Activated naive CD4-positive, alpha-beta T cell treated with anti-CD3 and anti-CD28 coated beads, Interleukin-2, amount 50 U/mL, for 72 hours (primary cell): ENCODE measurements at places on chromosomes 16 and 17. TPM values are rescaled to one million over a fixed set of nuclear protein-coding genes. Genes with fewer than 3 reads are reported as not detected.
A peak's percentile ranks its signal among the peaks of the same experiment; 100 is the strongest.

DNA sequence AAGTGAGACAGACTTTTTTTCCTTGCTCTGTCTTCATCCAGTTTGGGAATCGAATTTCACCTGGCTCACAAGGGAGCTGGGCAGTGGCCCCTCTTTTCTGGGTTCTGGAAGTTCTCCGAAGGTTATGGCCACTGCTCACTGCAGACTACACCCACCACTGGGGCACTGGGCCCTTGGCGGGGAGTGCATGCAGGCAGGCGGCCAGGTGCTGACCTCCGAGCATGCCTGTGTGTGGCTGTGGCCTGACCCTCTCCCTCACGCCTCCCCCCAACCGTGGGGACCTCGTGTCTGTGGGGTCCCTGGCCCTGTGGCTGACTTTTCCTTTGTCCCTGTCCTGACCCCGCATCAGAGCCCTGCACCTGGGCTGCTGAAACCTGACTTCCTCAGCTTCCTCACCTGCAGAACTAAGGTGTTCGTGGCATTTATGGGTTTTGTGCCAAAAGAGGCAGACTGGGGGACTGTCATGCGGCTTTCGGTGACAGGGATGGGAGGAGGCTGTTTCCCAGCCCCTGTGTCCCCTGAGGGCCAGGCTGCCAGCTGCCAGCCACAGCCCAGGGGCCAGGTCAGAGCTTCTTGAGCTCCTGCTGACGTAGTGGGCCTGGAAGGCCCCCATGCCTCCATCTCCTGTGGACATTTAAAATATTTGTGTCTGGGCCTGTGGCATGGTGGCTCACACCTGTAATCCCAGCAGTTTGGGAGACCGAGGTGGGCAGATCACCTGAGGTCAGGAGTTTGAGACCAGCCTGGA is 21.4 kb downstream of the ASPSCR1 start:
- no peak for DNase-seq

- DNase-seq = no peak
Observed at GRCh38 chr17:75645889-75646637, 12.8 kb downstream of the SMIM5 start.

DNA sequence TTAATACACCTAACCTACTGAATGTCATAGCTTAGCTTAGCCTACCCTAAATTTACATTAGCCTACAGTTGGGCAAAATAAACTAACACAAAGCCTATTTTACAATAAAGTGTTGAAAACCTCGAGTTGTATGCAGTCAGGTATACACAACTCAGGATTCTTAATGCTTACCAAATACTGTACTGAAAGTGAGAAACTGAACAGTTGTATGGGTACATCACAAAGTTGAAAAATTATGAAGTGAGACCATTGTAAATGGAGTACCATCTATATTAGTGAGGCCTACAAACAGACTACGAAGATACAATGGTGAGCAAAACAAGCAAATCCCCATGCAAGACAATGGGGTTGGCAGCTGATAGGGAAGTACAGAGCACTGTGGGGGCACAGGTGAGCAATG is 79.7 kb downstream of the VAT1L start:
- DNase-seq = no peak

DNA sequence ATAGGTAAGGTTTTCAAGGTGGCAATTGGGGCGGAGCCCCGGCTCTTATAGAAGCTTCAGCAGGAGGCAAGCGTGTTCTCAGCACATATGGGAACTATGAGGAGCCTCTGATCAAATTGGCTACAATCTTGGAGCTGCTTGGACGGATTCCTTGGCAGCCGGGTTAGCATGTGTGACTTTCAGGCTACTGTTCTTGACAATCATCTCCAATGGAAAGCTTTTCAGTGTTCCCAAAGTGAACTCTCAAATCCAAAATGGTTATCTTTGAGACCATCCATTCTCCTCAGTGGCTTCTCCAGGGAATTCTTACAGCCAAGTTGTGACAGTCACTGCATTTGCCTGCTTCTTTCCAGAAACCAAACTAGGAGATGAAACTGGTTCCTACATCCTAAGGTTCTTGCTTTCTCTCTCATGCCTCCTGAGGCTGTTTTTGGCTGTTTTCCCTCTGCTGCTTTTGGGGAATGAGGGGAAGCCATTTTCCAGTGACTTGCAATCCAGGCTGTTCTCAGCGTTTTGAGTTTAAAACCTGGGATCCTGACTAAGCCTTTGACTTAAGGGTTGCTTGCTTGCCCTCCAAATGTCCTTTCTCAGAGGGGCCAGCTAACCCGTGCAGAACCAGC is 10.9 kb downstream of the HAS3 start:
- DNase-seq = no peak

GRCh38 chr16:4936991-4937781 is at the start of gene PPL:
Gene PPL (minus strand): TSS chr16:4937148. CDS start chr16:4937045, 103 bp downstream.
- DNase-seq = no peak

DNA sequence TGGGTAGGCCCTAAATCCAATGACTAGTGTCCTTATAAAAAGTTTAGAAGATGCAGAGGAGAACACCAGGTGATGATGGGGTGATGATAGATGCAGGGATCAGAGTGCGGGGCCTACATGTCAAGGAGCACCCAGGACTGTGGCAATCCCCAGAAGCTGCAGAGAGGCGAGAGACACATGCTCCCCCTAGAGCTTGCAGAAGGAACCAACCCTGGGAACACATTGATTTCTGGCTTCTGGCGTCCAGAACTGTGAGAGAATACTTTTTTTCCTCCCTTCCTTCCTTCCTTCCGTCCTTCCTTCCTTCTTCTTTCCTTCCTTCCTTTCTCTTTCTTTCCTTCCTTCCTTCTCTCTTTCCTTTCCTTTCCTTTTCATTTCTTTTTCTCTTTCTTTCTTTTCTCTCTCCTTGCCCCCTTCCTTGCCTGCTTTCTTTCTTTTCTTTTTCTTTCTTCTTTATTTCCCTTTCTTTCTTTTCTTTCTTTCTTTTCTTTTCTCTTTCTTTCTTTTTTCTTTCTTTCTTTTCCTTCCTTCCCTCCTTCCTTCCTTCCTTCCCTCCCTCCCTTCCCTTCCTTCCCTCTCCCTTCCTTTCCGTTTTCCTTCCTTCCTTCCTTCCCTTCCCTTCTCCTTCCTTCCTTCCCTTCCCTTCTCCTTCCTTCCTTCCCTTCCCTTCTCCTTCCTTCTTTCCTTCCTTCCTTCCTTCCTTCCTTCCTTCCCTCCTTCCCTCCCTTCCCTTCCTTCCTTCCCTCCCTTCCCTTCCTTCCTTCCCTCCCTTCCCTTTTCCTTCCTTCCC is 134.3 kb downstream of the HAPSTR1 start:
- DNase-seq = no peak

DNA sequence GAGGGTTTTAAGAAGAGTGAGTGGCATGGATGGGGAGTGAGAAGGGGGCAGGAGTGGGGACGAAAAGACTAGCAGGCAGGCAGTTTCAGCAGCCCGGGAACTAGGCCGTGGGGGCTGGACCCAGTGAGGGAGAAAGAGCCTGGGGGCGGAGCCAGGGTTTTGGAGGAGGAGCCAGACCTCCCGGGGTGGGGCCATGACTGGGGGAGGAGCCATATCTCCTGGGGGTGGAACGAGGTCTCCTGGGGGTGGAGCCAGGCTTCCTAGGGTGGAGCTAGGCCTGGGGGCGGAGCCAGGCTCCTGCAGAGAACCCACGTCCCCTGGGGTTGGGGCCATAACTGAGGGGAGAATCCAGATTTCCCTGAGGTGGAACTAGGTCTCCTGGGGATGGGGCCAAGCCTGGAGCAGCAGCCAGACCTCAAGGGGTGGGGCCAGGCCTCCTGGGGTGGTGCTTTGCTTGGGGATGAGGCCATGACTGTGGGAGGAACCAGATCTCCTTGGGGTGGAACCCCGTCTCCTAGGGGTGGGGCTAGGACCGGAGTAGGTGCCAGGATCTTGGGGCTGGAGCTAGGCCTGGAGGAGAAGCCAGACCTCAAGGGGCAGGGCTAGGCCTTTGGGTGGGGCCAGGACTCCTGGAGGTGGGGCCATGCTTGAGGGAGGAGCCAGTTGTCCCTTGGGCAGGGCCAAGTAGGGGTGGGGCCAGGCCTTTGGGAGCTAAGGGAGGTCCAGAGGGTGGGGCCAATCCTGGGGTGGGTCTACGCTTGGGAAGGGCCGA is 41.7 kb upstream of the JPH3 start:
- peak; percentile 41 for DNase-seq

DNA sequence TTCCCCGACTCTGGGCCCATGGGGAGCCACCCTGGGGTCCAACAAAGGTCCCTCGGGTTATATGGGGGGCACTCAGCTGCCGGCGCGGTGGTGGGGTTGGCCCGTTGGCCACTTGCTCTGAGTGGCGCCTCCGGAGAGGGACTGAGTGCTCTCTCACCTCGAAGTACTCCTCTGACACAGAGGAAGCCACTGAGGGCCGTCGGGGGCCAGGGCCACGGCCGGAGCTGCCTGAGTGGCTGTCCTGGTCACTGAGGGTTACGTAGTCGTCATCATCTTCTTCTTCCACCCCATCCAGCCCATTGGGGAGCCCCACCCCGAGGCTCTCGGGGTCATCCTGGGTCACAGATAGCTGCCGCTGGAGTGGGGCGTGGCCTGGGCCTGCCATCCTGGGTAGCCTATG is 25.7 kb downstream of the SLC5A10 start:
- no peak for DNase-seq

GRCh38 chr17:37848690-37849616 is 75.3 kb upstream of the TBC1D3K start:
- peak; percentile 67 for DNase-seq

GRCh38 chr17:38885044-38885727 is 15.3 kb downstream of the LASP1 start:
- no peak for DNase-seq

- DNase-seq = no peak
Observed at GRCh38 chr16:49652456-49653172, 203.3 kb downstream of the ZNF423 start.

DNA sequence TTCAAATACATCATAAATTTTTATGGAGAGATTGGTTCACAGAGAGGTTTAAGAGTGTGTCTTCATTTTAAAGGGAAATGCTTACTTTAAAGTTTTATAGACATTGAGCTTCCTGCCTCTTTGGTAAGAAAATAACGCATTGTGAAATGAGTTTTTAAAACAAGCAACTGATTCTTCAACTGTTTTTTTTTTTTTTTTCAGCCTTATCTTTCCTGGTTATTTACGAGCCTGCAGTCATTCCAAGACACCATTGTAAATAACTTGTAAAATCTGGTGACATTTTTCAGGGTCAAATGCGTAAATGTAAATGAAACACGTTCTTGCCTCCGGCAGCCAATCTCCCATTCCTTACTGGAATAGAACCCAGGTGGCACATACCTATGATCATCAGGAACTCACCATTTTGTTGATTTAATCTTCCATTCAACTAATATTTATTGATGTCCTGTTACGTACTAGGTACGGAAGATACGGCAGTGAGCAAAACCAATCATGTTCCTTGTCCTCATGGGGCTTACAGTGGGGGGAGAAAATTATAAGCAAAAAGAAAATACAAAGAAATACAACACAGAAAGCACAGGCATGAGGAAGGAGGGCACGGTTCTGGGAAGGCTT is 33.2 kb upstream of the CDYL2 start:
- DNase-seq = no peak

- DNase-seq = no peak
Observed at GRCh38 chr17:17546399-17547185, 44.9 kb downstream of the PEMT start.

DNA sequence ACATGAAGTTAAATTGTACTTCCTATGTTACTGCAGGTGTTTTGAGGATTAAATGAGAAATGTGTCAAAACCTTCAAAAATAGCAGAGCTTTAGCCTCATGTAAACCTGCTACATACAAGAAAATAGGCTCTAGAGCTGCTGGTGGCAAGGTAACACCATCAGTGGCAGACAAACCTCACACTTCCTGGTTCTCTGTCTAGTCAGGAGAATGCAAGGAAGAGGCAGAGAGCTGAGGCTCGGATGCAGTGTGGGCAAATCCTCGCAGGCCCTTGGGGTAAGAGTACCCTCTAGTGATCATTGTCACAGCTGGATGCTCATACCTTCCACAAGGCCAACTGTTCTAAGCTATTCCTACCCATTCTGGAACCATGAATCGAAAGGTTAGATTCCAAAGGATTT is 14.2 kb downstream of the CIAPIN1 start:
- no peak for DNase-seq

DNA sequence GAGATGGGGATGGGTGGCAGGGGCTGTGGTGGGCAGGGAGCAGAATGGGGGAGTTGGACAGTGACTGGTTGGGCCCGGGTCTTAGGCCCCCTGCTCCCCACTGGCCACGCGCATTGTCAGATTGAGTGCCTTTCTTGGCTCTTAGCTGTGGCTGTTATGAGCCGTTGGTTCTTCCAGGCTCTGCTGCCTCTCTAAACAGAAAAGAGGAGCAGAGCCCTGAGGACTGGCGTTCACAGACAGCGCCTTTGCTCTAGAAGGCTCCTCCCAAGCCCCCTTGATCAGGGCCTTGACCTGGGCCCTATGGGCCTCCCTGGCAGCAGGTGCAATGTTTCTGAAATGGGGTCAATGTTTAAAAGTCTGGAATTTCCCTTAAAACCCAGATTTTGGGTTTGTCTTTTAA is 14.8 kb upstream of the NUDT16L1 start:
- DNase-seq = no peak

LGALS9B gene
- total RNA-seq = not detected

ARHGDIG gene
- total RNA-seq = not detected

SOX8 gene
- total RNA-seq = 0.43 TPM

TP53TG3B gene
- total RNA-seq = not detected

WFDC1 gene
- not detected for total RNA-seq

CD300LG gene
- total RNA-seq = not detected
